ENCODE measurements at places on chromosomes 2 and 18.

DNA sequence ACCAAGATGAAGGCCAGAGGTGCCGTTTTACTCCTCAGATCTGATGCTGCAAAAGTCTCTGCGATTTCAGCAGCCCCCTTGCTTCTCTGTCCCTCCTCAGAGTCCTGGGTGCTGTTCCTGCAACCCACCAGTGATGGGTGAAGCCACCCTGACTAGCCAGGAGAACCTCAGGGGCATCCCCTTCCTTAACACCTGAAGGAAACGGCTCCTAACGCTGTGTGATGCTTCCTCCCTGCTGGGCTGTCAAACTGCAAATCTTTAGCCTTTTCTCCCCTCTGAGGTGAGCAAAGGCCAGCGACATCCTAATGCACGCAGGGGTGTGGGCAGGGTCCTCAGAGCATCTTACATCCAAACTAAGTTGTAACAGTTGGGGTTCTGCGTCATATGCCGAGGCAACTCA is 24.8 kb downstream of the CHST10 start:
- no peak for DNase-seq

DNA sequence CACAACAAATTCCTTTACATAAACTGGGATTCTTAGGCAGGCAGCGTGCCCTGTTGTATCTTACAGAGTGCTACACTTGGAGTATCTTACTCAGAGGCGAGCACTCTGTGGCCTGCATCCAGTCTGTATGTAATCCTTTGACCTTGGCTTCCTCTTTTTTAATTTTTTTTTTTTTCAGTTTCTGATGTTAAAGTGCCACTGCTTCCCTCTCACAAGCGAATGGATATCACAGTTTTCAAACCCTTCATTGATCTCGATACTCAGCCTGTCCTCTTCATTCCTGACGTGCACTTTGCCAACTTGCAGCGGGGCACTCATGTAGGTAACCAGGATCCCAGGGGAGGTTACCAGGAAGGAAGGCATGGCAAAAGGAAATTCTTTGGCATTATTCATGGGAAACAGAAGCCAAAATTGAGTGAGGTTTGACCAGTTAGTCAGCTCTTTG is 40.4 kb downstream of the GRHL1 start:
- no peak for DNase-seq

DNA sequence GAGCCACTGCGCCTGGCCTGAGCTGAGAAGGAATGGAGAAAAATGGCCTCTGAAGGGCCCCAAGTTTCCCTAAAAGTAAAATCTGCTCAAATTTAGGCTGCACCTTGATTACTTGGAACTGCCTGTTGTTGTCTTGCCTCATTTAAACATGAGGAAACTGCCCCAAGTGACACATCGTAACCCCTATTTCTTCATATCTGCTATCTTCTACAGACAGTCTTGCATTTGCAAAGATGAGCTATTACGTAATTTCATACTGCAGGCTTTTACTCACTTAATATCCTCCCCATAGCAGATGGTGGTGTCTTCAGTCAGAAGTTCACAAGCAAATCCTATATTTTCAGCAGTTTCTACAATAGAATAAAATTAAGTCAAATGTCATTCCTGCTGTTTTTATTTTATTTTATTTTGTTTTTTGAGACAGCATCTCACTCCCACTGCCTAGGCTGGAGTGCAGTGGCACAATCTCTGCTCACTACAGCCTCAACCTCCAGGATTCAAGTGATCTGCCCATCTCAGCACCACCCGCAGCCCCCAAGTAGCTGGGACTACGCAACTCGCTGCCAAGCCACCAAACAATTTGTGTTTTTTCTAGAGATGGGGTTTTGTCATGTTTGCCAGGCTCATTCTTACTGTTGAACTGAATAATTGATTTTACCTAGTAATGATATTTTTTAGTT is 45.3 kb upstream of the NARS1 start:
- DNase-seq = peak; percentile 18

GRCh38 chr2:37987098-37987775 is 62.1 kb downstream of the RMDN2 start:
- DNase-seq = no peak

GRCh38 chr2:121483846-121484245 is 46.8 kb upstream of the RNU4ATAC start:
- no peak for DNase-seq

DNA sequence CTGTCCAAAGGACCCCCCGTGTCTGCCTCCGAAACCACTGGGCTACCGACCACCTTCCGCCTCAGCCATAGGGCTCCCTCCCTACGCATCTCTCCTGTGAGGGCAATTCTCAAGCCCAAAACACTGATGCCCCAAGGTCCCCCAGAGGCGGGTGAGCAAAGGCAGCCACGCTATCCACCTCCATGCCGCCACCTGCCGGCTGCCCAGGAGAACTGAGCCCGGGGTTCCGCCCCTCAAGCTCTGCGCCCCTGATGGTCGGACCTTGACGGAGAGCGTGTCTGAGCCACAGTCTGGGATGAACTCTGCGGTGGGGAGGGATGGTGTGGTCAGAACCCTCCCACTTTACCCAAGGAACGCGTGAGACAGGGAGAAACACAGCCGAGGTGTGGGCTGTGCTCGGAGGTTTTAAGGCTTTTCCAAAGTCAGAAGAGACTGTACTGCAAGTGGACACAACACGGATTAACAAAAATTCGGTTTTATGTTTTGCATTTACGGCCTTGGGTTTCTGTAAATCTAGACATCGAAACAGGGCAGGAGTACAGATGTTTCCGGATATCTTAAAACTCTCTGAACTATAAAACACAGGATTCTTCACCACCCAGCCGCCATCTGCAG is 114.1 kb downstream of the ZNF516 start:
- DNase-seq = no peak

DNA sequence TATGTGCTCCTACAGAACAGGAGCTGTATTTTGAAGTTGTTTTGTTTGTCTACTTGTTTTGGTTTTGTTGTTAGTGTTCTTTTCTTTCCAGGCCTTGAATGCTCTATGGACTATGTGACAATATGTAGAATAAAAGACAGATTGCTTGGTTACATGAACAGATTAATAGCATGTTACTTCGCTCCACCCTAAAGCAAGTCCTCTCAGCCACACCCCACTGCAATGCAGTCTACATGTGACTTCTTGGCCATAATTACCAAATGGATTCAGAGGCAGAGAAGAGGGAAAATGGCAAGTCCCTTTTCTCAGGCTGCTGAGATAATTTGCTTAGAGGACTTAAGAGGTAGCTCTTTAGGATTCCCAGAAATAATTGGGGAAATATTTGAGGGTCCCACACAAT is 123.2 kb upstream of the CYP1B1 start:
- no peak for DNase-seq

GRCh38 chr18:35284841-35285240 is 5.2 kb downstream of the ZSCAN30 start:
- no peak for DNase-seq

GRCh38 chr18:36073676-36074075 is 6.3 kb upstream of the RPRD1A start:
- DNase-seq = no peak

DNA sequence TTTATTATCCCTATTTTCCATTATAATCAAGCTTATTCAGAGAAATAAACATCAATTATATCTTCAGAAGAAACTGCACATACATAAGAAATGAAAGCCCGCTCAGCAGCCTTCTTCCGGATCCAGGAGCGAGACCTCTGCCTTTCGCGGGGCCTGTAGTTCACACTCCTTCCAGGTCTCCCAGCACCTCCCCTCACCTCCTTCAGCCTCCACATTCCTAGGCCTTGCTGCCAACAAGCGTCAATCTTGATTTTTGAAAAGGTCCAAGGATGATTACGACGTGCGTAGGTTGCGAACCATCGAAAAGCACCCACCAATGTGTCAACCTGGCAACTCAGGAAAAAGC is 355 bp upstream of the KIDINS220 start:
- no peak for DNase-seq

DNA sequence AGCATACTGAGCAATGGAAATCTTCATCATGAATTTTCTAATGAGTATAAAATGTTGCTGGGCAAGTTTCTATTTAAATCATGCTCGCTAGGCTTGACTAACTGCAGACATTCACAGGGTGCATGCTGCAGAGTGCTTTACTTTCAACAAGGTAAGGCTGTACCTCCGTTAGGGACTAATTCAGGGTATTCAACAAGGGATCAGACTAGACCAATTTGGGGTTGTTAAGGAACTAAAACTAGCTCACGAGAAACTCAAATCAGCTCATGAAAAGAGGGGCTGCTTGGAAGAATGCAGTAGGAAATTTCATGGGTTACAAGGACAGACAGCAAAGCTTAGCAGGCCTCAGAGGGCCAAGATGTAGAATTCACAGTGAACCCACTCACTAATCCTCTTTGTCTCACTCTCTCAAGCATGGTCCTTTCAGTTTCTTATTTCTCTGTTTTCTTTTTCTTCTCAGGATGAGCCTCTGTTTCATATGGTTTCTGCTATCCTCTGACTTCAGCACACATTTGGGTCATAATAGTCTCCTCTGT is 2.2 kb downstream of the MYO3B start:
- no peak for DNase-seq

GRCh38 chr2:233350708-233351107 is 3.6 kb upstream of the DGKD start:
- no peak for DNase-seq

DNA sequence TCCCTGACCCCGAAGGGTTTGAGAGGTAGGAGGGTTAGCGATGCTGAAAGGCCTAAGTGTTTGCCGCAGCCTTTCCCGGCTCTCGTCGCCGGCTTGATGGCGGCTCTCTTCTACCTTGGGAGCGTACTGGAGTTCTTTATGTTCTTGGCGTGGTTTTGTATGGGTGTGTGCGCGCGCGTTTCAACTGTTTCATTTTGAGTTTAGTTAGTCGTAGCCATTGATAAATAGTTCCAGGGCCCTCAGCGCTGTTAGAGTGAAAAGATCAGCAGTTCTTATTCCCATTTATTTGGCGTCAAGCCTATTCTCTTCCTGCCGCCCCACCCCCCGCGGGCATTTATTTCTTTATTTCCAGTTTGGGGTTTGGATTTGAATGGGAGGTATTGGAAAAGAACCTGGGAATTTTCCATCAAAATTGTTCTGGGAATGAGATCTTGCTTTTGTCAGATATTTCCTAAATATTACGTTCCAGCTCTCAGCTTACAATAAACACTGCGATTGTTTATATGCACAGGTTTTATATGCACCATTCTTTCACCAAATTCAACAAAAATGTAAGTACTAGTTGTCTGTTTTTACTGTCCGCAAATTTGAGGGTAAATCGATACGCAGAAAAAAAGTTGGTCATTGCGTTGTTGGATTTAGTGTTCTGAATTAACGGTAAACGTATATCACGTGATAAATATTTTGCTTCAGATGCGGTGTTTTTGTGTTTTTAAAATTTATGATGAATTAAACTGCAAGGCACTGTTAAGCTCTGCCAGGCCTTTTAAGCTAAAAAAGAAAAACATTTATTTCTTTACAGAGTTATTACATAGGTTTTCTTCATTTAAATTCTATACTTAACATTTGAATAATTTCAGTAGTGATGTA is 954 bp downstream of the CCNT2 start:
- no peak for DNase-seq

GRCh38 chr18:9586814-9587213 is 27.5 kb downstream of the PPP4R1 start:
- no peak for DNase-seq

DNA sequence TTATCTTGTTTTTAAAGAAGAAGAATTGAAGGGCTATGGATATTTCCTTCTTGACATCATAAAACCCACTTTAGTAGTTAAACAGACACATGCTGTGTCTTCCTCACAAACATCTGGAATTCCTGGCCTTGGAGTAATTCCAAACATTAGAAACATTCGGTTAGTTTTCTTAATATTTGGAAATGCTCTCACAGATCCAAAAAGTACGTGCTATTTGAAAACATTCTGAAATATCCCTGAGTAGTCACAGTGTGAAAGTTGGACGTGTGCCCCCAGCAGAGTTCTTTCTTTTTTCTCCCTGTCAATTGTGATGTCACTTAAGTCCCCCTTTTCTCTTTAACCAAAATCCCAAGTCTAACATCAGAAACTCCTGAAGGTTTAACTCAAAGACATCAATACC is 91.3 kb downstream of the ANTXR1 start:
- no peak for DNase-seq

DNA sequence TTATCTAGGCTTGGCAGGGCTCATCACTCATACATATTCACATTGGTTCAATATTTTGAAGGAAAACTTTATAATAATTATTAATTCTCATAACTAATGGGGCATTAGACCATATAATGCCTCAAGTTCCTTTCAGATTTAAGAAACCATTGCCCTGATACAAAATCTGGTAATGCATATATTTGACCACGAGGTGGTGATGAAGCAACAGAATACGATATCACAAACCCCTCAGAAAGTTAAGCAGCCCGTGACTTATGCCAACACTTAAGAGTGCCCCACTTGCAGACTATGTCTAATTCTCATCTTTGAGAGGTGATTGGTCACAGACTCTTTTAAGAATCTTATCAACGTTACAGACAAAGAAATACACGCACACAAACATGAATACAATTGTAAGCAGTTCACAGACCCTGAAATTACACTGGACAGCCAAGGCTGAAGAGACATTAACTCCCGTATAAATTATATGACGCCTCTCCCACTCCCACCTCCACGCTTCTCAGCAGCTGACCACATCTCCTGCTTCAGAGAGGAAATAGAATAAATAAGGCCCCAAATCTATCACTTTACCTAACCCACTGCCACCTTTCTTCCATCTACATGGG is 20.7 kb upstream of the DNAH6 start:
- no peak for DNase-seq

- no peak for DNase-seq
Measured at GRCh38 chr2:219252084-219252483, 959 bp upstream of the TUBA4B start.

- DNase-seq = no peak
Measured at GRCh38 chr2:105308382-105309146, 21.0 kb downstream of the TGFBRAP1 start.

GRCh38 chr2:105405291-105405690 is 6.4 kb upstream of the FHL2 start:
- DNase-seq = no peak

DNA sequence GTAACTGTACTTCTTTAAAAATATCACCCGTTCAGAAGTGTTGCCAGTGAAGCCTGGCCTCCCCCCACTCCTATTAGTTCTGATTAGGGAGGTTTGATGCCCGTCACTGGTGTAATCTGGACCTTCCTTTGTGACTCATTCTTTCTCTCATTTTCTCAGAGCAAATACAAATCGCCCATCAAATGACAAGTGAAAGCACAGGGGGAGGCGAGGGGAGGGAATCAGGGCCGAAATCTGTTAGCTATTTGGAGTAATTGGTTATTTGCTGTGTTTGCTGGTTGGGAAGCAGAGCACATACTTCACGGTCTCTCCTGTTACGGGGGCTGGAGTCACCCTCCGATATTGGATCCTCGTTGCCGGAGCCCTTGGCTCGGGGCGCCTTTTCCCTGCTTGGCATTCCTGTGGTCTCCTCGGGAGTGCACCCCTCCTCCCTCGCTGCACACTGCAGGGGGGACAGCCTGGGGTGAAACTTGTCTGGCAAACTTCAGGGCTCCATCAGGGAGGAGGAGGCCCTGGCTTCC is 178.1 kb downstream of the DYSF start:
- DNase-seq = no peak

DNA sequence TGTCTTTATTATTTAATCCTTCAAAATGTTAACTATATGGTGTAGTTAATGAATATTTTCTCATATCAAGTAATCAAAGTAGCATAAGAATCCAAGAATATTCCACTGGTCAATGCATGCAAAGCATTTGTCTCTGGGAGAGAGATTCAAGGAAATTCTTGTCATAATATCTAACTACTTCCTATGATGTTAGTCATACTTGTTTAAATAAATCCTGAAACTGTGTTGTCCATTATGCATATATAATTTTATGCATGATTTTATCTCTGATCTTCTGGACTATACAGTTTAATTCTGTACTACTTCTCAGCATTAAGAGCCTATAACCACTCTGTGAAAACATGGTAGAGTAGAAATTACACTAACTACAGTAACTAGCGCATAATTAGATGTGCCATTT is 388.3 kb downstream of the NR4A2 start:
- no peak for DNase-seq

Data from left lung (tissue), 14 donors.